Stimulated activated CD4-positive, alpha-beta T cell treated with anti-CD3 and anti-CD28 coated beads, Interleukin-1b, Interleukin-23, amount 100 ng/mL, for 1 hour (primary cell): ENCODE measurements at places on chromosomes 5 and 9.

GRCh38 chr5:10364186-10364689 lies 10.7 kb downstream of the MARCHF6 start:
- no peak for DNase-seq

- no peak for DNase-seq
These were observed 115.0 kb upstream of the CACNA1B start for GRCh38 chr9:137762414-137763061.

GRCh38 chr9:115046824-115047223 lies 71.1 kb downstream of the TNC start:
- DNase-seq = no peak

- DNase-seq = no peak
These were observed 154.5 kb downstream of the ARHGEF28 start for GRCh38 chr5:73780302-73781080.

- no peak for DNase-seq
These were observed 18.7 kb downstream of the ROPN1L start for GRCh38 chr5:10460252-10460906.

- DNase-seq = no peak
These were observed 205.8 kb downstream of the GABBR2 start for GRCh38 chr9:98502976-98503325.
